ENCODE measurements at places on chromosomes 7 and 10. TPM values are rescaled to one million over a fixed set of nuclear protein-coding genes. Genes with fewer than 3 reads are reported as not detected.

- no peak for DNase-seq
Measured at GRCh38 chr7:35487402-35487801, 207.5 kb downstream of the HERPUD2 start.

SPDYE8 gene
- total RNA-seq = not detected

GRCh38 chr7:101832205-101832631 lies 14.8 kb downstream of the CUX1 start:
- DNase-seq = no peak

NPY4R gene
- 0.56 TPM for total RNA-seq

GRCh38 chr10:44978570-44979280 lies at the start of gene DEPP1:
Gene DEPP1, minus strand, starts transcription at chr10:44978809. Its CDS starts 779 bp downstream, at chr10:44978030.
- peak; percentile 97 for DNase-seq

GRCh38 chr7:101819913-101820522 lies 2.6 kb downstream of the CUX1 start:
- no peak for DNase-seq

DNA sequence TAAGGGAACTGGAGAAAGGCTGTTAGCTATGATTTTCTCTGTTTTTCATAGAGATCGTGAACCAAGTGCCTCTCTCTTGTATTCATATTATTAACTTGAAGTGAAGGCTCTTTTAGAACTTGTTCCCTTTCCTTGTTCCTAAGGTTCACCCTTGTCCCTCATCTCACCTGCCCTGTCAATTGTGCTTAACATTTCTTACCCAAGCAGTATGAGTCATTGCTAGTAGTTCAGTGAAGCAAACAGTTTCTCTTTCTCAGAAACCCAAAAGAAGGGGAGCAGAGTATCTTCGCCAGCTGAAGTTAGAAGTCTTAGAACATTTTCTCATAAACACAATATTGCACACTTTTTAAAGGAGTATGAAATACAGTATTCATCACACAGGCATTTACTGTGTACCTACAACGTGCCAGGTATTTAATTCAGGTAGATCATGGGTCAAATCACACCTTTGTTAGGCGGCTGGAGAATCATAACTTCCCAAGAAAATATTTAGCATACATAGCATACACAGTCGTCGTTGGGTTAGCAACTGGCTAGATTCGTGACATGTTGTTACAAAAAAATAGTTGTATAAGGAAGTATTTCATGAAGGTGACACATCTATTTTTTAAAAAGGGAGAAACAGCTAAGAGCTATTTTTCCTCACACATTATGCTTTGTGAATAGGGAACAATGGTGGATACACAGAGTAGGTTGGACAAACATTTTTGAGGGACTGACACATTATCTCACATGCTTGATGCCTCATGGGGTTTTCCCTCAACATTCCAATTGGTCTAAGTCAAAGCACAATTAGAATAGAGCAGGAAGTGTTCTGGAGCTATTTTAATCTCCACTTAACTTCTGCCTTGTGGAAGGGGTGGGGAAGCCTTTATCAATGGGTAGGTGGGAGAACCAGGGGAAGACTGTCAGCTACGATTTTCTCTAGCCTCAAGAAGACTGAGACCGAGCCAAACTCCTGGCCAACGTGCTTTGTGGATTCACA lies 13.2 kb downstream of the HDAC9 start:
- peak; percentile 23 for DNase-seq
